ENCODE measurements at places on chromosomes 2 and 18.
A peak's percentile ranks its signal among the peaks of the same experiment; 100 is the strongest.

DNA sequence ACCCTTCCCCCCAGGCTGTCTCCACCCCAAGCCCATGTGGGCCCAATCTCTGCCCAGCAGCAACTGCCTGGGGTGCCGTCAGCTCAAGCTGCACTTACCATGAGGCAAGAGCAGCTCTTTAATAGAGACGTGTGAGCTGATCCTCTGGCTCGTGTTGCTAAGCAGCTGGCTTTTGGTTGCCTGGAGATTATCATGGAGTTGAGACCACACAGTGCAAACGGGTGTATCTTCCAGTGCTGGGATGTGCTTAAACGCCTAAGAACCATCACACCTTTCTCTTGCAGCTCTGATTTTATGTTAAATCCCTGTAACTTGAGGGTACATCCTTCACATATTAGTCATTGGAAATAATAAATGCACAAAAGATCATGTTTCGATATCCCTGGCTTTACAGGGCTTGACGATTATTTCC, 271.1 kb downstream of the PRKCE start:
- DNase-seq, result no peak

- peak; percentile 17 for DNase-seq
Measured at GRCh38 chr2:37156071-37156856, 516 bp downstream of the EIF2AK2 start.

DNA sequence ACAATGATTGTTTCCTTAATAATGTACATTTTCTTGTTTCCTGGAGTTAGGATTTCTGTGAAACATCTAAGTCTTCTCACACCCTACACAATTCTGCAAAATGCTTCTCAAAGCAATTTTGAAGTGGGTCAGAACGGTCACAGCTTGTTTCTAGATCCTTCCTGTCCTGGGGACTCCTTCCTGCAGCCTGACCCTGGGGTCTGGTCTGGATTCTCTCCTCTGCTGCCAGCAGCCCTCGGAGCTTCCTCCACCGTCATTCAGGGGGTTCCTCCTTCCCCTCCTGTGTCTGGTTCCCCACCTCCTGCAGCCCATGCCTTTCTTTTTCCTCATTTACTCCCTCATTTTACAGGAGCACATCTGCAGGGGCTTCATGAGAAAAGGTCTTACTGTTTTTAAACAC, 322.1 kb downstream of the AGPS start:
- DNase-seq, result no peak

- no peak for DNase-seq
Measured at GRCh38 chr2:174711206-174711605, 53.1 kb downstream of the CHRNA1 start.

DNA sequence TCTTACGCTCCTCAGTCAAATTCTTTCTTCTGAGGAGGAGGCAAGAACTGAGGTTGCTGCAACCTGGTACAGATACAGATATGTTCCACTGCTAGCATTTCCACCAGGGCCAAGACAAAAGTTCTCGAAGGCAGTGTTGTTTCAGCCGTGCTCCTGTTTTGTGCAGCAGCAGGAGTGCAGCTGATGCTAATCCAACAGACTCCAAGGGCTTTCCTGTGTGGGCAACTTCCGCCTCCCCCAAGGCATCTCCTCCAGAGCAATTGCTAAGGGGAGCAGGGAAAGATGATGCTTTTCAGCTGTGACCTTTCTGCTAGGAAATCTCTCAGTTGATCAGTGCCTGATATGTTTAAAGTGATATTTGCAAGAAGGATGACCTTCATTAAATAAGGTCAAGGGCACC, 52.6 kb upstream of the DAPL1 start:
- DNase-seq, result no peak

DNA sequence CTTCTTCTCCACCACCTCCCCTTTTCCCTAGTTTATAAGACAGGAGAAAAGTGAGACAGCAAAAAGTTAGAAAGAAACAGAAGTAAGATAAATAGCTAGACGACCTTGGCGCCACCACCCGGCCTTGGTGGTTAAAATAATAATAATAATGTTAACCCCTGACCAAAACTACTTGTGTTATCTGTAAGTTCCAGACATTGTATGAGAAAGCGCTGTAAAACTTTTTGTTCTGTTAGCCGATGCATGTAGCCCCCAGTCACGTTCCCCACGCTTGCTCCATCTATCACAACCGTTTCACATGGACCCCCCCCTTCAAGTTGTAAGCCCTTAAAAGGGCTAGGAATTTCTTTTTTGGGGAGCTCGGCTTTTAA, 1.5 kb upstream of the BUB1 start:
- no peak for DNase-seq

GRCh38 chr2:28639092-28639691, 112.4 kb upstream of the PPP1CB start:
- no peak for DNase-seq

- no peak for DNase-seq
Measured at GRCh38 chr18:28650860-28651259, 473.9 kb upstream of the CDH2 start.

GRCh38 chr2:237665713-237666143, 38.3 kb downstream of the LRRFIP1 start:
- DNase-seq, result no peak

DNA sequence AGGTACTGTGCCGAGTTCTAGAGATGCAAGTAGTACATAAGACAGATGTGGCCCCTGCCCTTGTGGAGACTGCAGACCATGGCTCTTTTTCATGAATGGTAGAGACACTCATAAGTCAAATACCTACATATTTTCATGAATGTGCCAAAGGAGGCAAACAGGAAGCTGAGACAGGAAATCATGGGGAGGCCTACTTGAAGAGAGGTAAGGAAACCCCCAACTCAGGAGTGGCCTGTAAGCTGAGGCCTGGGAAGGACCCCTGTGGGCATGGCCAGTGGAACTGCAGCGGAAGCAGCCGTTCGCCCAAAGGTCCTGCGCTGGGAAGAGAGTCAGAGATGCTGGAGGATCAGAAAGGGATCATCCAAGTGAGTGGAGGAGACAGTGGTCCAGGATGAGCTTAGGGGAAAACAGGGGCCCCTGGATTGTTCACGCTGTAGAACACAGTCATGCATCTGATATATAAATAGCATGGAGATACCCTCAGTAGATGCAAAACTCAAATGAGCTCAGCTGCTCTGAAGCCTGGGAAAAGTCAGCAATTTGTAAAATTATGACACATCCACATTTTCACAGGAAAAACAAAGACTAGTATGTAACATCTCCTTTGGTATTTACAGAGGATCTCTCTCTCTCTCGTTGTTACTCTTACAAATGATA, 228.9 kb downstream of the NEDD4L start:
- DNase-seq, result no peak

GRCh38 chr18:23401400-23402347, 51.4 kb upstream of the RIOK3 start:
- no peak for DNase-seq

GRCh38 chr2:42974169-42974720, 181.9 kb upstream of the HAAO start:
- no peak for DNase-seq

DNA sequence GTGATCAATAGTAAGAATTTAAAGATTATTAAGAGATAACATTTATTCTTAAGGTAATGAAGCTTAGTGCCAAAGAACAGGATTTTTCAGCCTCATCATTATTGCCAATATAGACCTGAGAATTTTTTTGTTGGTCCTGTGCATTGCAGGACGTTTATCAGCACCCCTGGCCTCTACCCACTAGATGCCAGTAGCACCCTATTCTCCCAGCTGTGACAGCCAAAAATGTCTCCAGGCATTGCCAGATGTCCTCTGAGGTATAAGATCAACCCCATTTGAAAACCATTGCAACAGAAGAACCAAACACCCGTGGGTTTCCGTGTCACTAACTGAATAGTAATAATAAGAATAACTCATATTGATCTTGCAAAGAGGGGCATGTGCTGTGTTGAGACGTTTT, 700.0 kb upstream of the SOX11 start:
- DNase-seq, result no peak

GRCh38 chr2:36676364-36676763, 20.1 kb upstream of the VIT start:
- no peak for DNase-seq

DNA sequence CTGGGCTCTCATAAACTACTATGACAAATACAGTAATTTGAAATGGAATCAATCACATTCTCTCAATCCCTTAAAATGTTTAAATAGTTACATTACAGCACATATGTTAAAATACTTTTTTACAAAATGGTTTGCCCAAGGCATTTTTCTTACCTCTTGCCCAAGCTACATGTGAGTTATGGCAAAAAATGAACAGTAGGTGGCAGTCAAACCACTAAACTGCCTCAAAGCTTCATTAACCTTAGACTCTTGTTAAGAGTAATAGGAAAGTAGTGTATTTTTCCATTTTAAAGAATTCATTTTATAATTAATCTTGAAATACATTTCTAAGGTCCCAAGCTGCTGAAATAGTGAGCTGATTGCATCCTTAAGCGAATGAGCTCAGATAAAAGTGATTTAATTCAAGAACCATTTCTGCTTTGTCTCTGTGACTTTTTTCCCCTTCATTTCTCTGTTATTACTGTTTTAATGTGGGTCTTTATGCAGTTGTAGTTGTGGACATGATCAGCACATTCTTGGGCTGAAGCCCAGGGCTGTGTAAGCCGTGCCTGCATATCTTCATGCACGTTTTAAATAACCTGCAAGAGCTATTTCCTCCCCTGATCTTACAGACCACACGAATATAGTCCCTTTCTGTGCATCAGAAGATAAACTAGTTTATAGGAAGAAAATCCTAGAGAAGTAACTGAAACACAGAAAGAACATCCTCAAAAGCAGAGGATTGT, 311.8 kb downstream of the LNPK start:
- peak; percentile 24 for DNase-seq

- DNase-seq, result no peak
Measured at GRCh38 chr2:13413989-13414388, 697.3 kb downstream of the TRIB2 start.

GRCh38 chr18:984004-984403, 79.3 kb downstream of the ADCYAP1 start:
- no peak for DNase-seq

GRCh38 chr18:77068321-77069312, 64.0 kb downstream of the MBP start:
- peak; percentile 78 for DNase-seq

DNA sequence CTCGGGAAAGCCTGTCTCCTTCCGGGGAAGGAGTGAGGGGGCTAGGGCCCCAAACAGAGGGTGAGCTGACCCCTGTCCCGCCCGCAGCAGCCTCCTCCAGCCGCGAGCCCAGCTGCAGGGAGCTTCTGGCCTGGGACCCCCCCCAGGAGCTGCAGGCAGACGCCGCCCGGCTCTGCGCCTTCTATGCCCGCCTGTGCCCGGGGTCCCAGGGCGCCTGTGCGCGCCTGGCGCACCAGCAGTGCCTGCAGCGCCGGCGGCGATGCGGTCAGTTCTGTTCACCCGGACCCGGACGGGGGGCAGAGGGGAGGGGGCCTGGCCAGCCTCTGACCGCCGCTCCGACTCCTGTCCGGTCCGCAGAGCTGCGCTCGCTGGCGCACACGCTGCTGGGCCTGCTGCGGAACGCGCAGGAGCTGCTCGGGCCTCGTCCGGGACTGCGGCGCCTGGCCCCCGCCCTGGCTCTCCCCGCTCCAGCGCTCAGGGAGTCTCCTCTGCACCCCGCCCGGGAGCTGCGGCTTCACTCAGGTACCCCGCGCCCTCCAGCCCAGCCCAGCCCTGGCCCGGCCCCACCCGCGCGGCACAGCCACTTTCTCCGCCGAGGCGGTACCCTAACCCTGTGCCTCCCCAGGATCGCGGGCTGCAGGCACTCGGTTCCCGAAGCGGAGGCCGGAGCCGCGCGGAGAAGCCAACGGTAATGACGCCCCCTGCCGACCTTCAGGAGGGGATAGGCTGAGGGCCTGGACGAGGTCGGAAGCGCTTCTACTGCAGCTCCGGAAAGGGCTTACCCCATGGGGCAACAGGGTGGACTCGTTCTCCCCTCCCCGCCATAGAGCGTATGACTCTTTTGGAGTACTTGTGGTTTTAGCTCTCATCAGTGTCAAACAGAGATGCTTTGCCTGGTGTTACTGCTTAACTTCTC, 2.0 kb upstream of the CHRND start:
- DNase-seq, result no peak

GRCh38 chr2:221476195-221476594, 95.9 kb downstream of the EPHA4 start:
- DNase-seq, result no peak
